HepG2 (cell line): ENCODE measurements at places on chromosomes 5 and 9. TPM values are rescaled to one million over a fixed set of nuclear protein-coding genes. Genes with fewer than 3 reads are reported as not detected.

DNA sequence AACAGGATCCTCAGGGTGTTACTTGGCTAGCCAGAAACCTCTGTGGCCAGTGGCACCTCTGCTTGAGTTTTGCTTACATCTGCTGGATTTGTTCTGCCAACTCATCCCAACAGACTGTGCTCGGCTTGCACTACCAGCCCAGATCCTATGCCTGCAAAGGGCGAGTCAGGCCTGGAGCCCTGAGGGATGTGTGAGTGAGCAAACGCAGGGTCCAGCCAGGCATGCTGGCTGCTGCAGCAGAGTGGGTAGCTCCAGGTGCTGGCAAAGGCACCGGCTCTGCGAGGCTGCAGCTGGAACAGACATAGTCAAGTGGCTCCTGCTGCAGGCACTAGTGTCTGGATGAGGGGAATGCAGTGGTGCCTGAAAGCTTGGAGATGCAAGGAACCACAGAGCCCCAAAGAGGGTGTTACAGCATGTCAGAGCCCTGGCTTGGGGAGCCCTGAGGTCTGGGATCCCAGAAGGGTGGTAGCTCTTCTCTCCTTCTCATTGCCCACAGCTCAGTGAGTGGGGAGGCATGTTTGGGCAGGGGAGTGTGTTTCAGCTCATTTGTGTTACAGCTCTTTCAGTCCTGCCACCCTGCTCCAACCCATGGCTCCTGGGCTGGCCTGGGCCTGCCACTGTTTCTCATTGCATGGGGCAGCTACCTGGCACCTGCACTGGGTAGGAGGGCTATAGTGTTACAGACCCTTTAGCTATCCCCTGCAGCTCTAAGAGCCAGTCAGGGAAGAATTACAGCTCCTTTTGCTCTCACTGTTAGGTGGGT is 332.6 kb downstream of the TAF11L14 start:
- H3K27ac ChIP-seq = no peak overlapping the region
- H3K36me3 ChIP-seq = no peaks in the 10 kb centered on the region
- no peaks in the 10 kb centered on the region for H3K4me1 ChIP-seq
- H3K27me3 ChIP-seq = no peaks in the 10 kb centered on the region
- no peak overlapping the region for H3K4me3 ChIP-seq

DNA sequence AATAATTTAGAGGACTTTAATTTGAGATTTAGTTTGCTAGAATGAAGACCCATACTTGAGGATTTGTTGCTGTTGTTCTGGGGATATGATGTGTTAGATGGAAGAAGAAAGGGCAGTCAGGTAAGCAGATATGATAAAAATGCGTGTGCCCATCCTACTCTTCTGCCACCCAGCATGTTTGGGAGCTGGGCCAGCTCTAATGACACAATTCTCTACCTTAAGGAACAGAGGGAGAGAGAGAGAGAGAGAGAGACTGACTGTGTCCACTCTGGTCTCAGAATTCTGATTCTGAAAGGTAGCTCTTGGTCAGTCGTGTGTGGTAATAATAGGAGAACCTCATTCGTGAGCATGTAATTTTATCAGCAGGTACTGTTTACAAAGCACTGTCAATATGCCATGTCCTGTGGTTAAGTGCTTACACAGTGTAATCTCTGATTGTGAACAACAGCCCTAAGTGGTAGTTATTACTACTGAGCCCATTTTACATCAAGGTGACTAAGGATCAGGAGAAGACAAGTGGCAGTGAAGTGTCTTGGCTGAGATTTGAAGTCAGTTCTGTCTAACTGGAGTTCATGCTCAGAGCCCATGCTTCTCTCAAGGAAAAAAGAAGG is 307.4 kb upstream of the SEMA6A start:
- peak; percentile 39 for DNase-seq
- H3K36me3 ChIP-seq = no peaks in the 10 kb centered on the region
- H3K4me3 ChIP-seq = no peak overlapping the region
- H3K4me1 ChIP-seq = peaks cover 10% of the 10 kb centered on the region
- no peak overlapping the region for H3K27ac ChIP-seq
- peaks cover 19% of the 10 kb centered on the region; the same call in 1 of the 3 replicates for H3K27me3 ChIP-seq

The TAS2R1 gene
- not detected in 2 replicates for total RNA-seq

DNA sequence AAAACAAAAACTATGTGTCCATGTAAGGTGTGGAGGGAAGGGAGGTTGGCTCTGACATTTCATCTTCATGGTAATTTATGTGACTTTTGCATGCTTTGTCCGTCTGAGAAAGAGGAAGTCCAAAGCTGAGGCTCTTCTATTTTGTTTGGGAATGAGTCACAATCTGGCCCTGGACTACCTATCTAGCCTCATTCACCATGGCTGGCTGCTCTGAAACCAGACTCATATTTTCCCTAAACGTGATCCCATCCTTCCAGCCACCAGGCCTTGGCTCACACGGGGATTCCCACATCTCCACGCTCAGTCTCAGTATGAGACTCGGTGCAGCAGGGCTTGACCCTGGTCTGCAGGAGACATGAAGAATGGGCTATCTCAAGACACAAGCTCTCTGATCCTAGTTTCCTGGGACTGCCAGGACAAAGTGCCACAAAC is 672.8 kb downstream of the ACTL7B start:
- H3K27ac ChIP-seq = no peak overlapping the region
- H3K27me3 ChIP-seq = no peaks in the 10 kb centered on the region
- no peak overlapping the region for H3K4me3 ChIP-seq

- no peaks in the 10 kb centered on the region for H3K36me3 ChIP-seq
- no peaks in the 10 kb centered on the region for H3K27me3 ChIP-seq
- H3K4me1 ChIP-seq = no peaks in the 10 kb centered on the region
- DNase-seq = no peak
- no peak overlapping the region for H3K4me3 ChIP-seq
Observed at GRCh38 chr9:99628285-99628684, 193.4 kb upstream of the NR4A3 start.

The CCNI2 gene
- total RNA-seq = not detected in 2 replicates

DNA sequence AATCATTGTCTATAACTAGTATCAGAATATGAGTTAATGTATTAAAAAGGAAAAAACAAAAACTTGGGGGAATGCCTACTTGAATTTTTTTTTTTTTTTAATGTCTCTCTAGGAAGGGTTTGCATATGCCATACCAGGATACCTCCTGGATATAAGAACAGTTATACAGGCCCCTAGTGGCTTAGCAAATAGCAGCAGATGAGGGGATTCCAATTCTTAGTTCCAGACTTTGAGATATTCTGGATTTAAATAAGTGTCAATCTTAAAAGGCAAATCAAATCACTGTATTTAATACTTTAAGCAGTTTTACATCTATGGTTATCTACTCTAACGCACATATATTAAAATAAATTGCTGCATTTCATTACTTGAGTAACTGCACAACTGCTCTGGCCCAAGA is 1055.5 kb upstream of the DMAC1 start:
- no peaks in the 10 kb centered on the region for H3K36me3 ChIP-seq
- H3K4me3 ChIP-seq = no peak overlapping the region
- no peak for DNase-seq
- peaks cover 22% of the 10 kb centered on the region for H3K27me3 ChIP-seq
- no peak overlapping the region for H3K27ac ChIP-seq

DNA sequence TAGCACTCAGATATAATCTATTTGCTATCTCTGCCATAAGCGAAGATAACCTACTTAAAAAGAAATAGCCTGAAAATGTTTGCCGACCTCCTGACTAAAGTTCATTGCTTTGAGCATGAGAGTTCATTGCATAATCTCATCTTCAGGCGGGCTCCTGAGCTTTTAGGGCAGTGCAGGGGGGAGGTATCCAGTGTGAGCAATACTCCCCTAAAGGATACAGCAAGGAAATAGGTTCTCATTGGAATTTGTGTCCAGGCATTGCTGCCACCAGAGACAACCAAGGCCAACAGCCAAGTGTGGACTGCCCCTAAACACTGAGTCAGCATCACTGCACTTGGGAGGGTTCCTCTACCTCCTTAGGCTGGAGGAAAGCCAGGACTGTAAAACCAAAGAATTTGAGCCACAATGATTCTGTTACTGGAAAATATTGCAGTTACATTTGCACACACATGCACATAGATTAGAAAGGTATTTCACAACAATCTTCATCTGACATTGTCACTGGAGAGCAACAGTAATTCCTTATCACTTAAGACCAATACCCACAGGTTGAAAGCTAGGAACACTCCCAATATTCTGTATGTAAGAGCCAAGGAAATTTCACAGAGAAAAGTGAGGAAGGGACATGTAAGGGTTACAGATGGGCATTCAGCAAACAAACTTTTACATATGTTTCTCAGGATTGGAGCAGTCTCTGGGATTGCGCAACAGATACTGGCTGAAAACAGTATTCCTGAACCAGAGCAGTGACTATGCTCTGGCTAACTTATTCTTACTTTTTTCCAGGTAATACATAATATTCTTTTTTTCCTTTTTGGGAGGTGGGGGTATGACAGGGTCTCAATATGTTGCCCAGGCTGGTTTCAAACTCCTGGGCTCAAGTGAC is 98.6 kb upstream of the TLE1 start:
- 0 out of 3 replicates have a peak, but pooled peaks cover 2% of the 10 kb centered on the region for H3K27me3 ChIP-seq
- H3K4me1 ChIP-seq = peaks cover 25% of the 10 kb centered on the region
- H3K36me3 ChIP-seq = no peaks in the 10 kb centered on the region
- H3K4me3 ChIP-seq = no peak overlapping the region

DNA sequence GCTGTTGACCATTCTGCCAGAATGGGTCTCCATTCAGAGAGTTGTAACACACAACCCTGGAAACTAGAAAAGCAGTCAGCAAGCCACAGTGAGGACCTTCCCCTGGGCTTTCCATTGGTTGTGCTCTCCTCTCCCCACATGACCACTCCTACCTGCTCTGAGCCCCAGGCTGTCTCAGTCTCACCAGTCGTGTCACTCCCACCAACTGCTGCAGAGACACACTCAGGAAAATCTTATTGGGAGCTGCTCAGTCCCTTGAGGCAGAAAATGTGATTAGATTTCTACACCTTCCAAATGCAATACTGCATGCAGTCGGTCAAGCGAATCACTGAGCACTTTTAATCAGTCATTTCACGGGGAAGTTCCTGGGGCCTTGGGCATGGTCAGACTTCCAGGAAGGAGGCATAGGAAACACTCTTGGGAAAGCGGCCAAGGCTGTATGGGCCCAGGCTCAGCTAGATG is 284.2 kb upstream of the NMUR2 start:
- no peaks in the 10 kb centered on the region for H3K36me3 ChIP-seq
- no peaks in the 10 kb centered on the region for H3K27me3 ChIP-seq
- no peak overlapping the region for H3K27ac ChIP-seq
- DNase-seq = no peak

GRCh38 chr9:131854334-131854733 is 114.5 kb upstream of the RAPGEF1 start:
- no peak for DNase-seq
- H3K4me1 ChIP-seq = no peaks in the 10 kb centered on the region
- no peak overlapping the region for H3K4me3 ChIP-seq

The MARVELD2 gene
- 13.0 and 15.4 TPM in 2 replicates for total RNA-seq

The ZFP37 gene
- total RNA-seq = 3.7 and 5.6 TPM in 2 replicates

- H3K4me1 ChIP-seq = peaks cover 82% of the 10 kb centered on the region
- no peak overlapping the region for H3K27ac ChIP-seq
- no peak for DNase-seq
- no peak overlapping the region; the same call in 1 of the 2 replicates for H3K4me3 ChIP-seq
- peaks cover 13% of the 10 kb centered on the region; the same call in 2 of the 3 replicates for H3K27me3 ChIP-seq
Observed at GRCh38 chr9:113614843-113615648, 151.5 kb downstream of the RGS3 start.

The PDE4D gene
- 12.2 and 13.9 TPM in 2 replicates for total RNA-seq

DNA sequence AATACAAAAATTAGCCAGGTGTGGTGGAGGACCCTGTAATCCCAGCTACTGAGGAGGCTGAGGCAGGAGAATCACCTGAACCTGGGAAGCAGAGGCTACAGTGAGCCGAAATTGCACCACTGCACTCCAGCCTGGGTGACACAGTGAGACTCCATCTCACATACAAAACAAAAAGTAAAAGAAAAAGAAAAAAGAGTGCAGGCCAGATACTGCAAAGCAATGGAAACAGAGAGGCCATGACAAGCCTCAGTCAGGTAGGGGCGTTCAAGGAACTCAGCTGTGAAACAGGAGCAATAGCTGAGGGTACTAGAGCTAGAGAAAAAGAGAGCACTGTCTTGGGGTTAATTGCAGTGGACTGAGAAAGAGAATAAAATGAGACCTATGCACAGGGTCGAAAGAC is 56.2 kb downstream of the TIMD4 start:
- H3K4me3 ChIP-seq = no peak overlapping the region
- no peaks in the 10 kb centered on the region for H3K27me3 ChIP-seq
- H3K27ac ChIP-seq = no peak overlapping the region
- DNase-seq = no peak
- H3K4me1 ChIP-seq = no peaks in the 10 kb centered on the region

- no peak overlapping the region for H3K4me3 ChIP-seq
- no peak for DNase-seq
- no peaks in the 10 kb centered on the region for H3K27me3 ChIP-seq
- no peaks in the 10 kb centered on the region for H3K36me3 ChIP-seq
- H3K27ac ChIP-seq = no peak overlapping the region
Observed at GRCh38 chr5:14783691-14784090, 87.9 kb downstream of the ANKH start.

DNA sequence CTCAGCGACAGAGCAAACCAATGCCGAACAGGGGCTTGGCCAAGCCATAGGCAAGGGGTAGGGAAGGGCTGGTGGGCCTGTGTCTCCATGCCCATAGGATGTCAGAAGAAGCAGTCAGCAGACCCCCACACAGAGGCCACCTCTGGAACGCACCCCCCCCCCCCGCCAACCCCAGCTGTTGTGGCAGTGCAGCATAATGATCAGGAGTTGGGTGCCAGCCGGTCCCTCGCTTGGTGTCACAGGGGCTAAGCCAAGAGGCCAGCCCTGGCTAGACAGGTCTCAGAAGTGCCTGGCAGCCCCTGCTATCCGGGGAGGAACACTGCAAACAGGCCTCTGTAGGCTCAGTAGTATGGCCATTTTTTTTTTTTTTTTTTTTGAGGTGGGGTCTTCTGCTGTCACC is 3.7 kb upstream of the MXD3 start:
- no peak for DNase-seq
- H3K27me3 ChIP-seq = no peaks in the 10 kb centered on the region
- H3K36me3 ChIP-seq = peaks cover 4% of the 10 kb centered on the region; the same call in 1 of the 2 replicates
- peak overlapping the region; percentile 29 for H3K27ac ChIP-seq

The RXRA gene
- total RNA-seq = 19.2 and 29.2 TPM in 2 replicates

GRCh38 chr9:115804206-115804605 is 349.4 kb upstream of the PAPPA start:
- no peak overlapping the region for H3K4me3 ChIP-seq
- H3K36me3 ChIP-seq = no peaks in the 10 kb centered on the region
- no peaks in the 10 kb centered on the region for H3K27me3 ChIP-seq
- no peaks in the 10 kb centered on the region for H3K4me1 ChIP-seq

The ENDOG gene
- total RNA-seq = 26.3 and 28.7 TPM in 2 replicates

The N4BP3 gene
- not detected in 2 replicates for total RNA-seq

The PITX1 gene
- total RNA-seq = 13.1 and 20.2 TPM in 2 replicates

DNA sequence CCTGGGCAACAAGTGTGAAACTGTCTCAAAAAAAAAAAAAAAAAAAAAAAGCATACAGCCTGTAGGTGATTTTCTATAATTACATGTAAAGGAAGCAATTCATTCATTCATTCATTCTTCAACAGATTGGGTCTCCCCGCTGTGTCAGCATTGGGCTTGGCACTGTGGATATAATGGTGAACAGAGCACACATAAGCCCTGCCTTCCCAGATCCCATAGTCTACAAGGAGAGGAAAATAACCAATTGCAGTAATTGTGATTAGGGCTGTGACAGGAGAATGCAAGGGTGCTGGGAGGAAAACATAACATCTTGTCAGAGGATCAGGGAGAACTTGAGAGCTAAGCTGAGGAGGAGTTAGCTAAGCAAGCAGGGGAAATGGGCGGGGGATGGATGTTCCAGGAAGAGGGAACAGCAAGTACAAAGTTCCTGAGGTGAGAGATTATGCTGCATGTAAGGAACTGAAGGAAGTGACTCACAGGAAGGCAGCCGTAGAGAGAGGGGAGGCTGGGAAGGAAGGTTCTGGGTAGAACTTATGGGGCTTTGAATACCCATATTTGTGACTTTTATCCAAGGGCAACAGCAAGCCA is 24.0 kb upstream of the KLF9 start:
- peaks cover 48% of the 10 kb centered on the region for H3K4me1 ChIP-seq
- DNase-seq = peak; percentile 24
- no peak overlapping the region for H3K27ac ChIP-seq
- no peaks in the 10 kb centered on the region for H3K36me3 ChIP-seq
- no peak overlapping the region for H3K4me3 ChIP-seq

The CDC20B gene
- not detected in 2 replicates for total RNA-seq
